ENCODE measurements at places on chromosomes 5 and 9.

GRCh38 chr5:113606298-113607134 is 93.0 kb downstream of the YTHDC2 start:
- no peak for DNase-seq

- no peak for DNase-seq
Measured at GRCh38 chr5:137461391-137462264, 37.5 kb downstream of the SPOCK1 start.

GRCh38 chr9:36018891-36019720 is 17.6 kb upstream of the RECK start:
- no peak for DNase-seq

DNA sequence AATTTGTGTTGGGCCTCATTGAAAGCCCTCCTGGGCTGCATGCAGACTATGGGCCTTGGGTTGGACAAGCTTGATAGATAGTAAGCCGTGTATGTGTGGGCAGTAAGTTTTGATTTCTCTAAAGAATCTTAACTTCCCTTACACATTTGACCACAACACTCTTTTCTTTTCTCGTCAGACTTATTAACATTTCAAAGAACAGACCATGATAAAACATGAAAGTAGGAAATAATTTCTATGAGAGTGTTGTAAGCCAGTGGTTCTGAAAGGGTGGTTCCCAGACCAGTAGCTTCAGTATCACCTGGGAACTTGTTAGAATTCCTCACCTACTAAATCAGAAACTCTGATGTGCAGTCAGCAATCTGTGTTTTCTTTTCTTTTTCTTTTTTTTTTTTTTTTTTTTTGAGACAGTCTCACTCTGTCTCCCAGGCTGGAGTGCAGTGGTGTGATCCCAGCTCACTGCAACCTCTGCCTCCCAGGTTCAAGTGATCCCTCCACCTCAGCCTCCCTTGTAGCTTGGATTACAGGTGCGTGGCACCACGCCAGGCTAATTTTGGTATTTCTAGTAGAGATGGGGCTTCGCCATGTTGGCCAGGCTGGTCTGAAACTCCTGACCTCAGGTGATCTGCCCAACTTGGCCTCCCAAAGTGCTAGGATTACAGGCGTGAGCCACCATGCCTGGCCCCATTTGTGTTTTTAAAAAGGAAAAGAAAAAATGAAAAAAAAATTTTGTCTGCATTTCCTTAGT is 20.0 kb upstream of the GCNT1 start:
- DNase-seq: no peak

GRCh38 chr9:1759009-1759408 is 256.1 kb upstream of the SMARCA2 start:
- no peak for DNase-seq

DNA sequence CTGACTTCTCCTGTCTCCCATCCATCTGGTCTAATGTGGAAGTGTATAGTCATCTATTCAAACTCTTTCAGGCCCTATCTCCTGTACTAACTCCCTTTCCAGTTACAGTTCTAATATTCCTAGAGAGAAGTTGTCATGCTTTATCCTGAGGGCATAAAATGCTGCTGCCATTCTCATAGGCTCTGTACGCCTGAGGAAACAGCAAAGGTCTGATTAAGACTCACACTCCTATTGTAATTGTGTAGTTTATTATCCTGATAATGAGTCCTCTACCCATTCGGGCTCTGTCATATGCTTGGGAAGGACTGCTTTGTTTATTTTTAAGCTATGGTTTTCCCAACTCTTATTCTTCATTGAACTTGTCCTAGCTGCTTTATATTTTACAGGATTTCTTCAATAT is 290.4 kb downstream of the TMEM38B start:
- no peak for DNase-seq

- no peak for DNase-seq
Measured at GRCh38 chr5:38241655-38242054, 16.7 kb upstream of the EGFLAM start.
